ENCODE measurements at places on chromosomes 16 and 17.

- no peak for DNase-seq
Observed at GRCh38 chr17:6756425-6757031, 682 bp downstream of the XAF1 start.

DNA sequence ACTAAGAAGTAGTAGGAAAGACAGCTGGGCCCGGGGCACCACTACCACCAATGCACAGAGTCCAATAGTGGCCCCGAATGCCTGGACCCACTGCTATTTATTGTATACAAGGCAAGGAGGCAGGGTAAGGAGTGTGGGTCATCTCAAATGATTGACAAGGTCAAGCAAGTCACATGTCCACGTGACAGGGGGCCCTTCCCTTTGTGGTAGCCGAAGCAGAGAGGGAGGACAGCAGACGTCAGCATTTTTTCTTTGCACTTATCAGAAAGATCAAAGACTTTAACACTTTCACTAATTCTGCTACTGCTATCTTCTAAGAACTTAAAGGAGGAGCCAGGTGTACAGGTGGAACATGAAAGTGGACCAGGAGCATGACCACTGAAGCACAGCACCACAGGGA is 6.5 kb downstream of the VPS53 start:
- no peak for DNase-seq

DNA sequence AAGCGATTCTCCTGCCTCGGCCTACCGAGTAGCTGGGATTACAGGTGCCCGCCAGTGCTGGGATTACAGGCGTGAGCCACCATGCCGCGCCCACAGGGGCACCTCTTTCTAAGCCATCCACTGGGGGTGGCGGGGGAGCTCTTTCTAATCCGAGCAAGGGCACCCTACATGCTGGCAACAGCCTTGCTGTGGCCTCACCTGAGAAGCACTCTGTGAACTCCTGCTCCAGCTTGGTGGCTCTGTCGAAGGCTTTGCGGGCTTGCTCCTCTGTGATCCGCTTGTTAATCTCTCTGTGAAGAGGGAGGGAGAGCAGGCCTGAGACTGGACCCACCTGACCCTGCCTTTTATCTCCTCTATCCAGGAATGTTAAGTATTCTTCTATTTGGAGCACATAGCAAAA is 11.9 kb upstream of the ASGR1 start:
- no peak for DNase-seq

DNA sequence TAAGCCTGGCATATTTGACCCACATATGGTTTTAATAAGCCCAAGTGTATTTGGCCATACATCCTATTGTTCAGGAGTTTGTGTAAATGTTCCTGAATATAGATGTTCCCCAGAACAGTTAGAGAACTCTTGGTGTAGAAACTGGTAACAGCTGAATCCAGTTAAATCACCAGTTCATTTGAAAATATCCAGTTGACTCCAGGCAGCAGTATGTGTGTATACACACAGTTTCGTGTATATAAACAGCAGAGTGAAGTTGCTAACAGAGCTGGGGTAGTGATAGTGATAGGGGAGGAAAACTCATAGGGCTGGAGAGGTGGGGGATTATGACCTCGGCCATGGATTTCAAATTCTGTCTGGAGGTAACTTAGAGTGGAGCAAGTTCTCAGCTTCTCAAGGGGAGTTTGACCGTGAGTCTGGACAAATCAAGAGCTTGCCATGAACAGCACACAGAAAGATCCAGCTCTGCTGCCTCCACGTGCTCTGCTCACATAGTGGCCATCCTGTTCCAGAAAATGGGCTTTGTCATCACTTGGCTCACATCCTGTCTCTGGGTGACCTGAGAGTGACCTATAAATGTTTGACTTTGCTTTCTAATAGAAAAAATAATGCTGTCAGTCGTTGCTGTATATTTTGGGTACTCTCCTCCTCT is 30.6 kb upstream of the MMD start:
- no peak for DNase-seq

DNA sequence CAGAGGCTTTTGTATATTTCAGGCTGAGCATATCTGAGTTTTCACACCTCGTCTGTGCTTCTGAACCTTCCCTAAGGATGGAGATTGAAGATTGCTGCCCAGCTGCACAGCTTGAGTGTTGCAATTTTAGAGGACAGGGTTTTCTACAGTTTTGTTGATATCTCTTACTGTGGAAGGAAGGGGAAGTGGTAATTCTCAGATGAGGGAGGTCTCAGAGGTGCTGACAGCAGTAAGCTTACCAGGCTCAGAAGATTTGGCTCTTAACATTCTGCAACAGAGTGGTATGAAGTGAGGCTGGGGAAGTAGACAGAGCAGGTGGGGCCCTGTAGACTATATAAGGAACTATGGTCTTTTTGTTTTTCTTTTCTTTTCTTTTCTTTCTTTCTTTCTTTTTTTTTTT is 45.8 kb upstream of the ARHGAP17 start:
- DNase-seq = no peak

DNA sequence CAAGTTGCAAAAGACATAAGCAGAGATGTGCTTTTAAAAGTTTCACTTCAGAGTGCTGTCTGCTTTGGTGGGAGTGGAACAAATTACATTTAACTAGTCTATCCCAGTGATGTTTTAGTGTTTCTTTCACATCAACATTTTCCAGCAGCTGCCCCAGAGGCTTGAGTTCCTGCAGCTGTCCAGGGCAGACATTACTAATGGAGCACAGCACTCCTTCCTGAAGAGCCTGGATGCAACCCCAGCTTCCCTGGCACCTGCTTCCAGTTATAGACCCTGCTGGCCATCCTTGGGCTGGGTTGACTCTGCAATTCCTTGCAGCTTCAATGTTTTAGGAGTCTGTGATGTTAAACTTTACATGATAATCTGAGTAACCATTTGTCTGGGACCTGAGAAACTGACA is 61.4 kb upstream of the PIRT start:
- DNase-seq = no peak

DNA sequence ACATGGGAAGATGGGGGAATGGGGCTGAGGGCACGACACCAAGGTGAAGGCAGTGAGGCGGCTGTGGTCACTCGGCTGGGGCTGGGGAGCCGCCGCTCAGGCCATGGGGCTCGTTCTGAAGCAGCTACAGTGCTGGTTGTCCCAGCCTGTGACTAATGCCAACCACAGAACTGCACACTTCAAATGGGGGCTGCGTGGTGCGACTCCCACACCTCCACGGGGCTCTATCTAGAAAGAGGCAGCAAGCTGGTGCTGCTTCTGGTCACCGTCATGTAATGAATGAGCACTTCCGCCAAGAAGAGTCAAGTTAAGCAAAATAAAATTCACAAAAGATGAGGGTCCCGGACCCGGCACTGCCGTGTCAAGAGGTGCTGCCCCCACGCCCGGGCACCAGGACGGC is 20.0 kb downstream of the GALNS start:
- DNase-seq = no peak

DNA sequence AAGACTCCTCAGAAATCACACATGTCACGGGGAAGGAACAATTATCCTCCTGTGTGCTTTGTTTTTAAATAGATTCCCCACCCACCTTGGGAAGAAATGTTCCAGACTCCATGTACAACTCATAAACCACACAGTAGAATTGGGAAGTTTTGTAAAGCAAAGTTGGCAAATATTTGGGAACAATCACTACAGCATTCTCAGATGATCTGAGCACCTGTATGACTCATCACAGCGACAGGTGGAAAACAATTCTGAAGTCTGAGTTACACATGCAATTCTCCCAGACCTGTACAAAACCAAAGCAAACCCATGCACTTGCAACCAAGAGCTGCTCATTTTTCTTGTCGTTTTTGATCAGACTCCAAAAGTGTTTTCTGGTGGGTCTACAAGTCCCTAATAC is 14.4 kb upstream of the MYLK3 start:
- DNase-seq = no peak

All from NCI-H1048 (cell line).